GM23248 (cell line): ENCODE measurements at places on chromosomes 1 and 21. TPM values are rescaled to one million over a fixed set of nuclear protein-coding genes. Genes with fewer than 3 reads are reported as not detected.

DNA sequence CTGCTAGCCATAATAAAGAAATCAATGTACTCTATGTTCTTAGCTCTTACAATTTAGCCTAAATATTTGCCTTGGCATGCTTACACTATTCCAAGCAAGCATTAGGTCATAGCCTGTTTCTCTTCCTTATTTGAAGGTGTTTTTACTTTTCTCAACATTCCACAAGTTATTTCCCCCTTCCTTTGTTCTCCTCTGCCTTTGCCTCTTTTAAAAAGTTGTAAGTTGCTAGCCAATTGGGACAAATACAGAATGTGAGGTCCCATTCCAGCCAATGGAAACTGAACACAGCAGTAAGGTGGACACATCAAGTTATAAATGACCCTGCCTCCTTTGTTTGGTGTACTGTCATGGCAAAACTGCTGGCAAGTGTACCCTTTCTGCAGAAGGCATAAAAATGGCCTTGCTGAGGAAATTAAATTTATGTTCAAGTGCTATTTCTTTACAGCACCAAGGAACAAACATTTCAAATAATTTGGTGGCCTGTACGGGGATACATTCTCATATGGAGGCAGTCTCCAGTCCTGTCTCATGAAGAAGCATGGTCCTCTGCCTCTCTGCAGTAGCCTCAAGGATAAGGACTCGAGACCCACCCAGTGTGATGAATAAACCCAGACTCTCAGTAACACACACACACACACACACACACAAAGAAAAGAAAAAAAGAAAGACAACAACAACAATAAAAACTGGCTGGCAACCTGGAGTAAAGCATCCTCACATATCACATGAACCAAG, 28.8 kb upstream of the FMO1 start:
- peak; percentile 28 for DNase-seq

DNA sequence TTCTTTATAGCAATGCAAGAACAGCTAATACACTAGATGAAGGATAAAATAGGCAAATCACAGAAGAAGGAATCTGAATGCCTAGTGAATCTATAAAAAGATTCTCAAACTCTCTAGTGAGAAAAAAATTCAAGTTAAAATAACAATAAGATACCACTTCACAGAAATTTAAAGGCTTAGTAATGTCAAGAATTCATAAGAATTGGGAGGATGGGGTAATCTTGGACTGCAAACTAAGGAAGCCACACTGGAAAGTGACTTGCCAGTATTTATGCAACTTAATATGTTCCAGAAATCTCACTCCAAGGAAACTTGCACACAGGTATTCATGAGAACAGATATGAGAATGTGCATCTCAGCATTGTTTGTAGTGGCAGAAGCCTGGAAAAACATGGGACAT, 38.9 kb upstream of the PRRC2C start:
- DNase-seq = peak; percentile 12

DNA sequence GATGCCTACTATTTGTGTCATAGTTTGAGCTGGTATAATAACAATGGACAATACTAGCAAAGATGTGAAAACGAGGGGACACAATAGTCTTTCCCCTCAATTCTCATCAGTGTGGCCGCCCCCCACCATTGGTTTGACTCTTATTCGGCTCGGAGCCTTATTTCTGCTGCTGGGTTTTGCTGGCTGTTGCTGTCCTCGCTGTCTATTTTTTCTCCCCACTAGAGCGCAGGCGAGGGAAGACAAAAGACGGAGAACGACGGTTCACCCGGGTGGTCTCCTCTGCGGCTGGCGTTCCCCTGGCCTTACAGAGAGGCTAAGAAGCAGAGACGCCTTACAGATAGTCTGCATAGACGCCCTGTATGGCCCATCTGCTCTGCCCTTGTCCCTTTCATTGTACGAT, 19.4 kb downstream of the CLIC6 start:
- peak; percentile 54 for DNase-seq

GRCh38 chr1:95733031-95733430, 499.0 kb downstream of the RWDD3 start:
- DNase-seq = peak; percentile 29

DNA sequence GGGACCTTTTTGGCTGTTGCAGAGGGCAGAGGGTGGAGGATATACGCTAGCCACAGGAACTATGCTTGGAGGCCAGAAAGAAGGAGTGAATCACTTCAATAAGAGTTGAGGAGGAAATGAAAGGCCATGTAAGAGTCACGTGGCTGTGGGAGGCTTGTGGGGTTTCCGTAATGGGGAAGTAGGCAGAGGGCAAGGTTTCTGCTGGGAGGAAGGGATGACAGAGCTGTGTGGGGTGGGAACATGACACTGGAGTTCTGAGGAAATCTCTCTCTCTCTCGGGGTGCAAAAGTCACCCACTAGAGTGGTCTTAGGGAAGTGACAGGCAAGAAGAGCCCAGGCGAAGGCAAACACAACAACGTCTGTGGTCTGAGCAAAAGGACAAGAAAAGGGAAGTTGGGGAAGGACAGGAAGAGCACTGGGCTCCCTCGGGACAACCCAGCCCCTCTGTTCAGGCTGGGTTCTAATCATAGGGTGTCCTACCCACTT, 3.9 kb upstream of the CD1C start:
- DNase-seq = peak; percentile 7

DNA sequence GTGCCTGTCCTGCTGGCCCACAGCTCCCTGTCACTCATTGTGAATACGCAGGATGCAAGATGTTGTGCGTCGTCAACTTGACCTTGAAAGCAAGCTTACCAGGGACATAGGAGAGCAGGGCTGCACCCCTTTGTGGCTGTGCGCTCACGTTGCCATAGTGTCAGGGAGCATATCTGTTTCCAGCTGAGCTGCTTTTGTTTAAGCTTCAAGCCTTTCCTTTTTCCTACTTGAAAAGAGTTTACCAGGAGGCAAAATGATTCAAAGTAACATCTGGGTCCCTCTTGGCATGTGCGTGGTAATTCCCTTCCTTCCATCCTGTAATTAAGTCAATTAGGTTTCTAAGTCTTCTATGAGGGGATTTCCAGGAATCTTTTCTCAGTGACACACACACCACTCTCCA, 537.1 kb downstream of the AJAP1 start:
- no peak for DNase-seq

GRCh38 chr1:12369258-12369657, 139.4 kb downstream of the VPS13D start:
- no peak for DNase-seq

DNA sequence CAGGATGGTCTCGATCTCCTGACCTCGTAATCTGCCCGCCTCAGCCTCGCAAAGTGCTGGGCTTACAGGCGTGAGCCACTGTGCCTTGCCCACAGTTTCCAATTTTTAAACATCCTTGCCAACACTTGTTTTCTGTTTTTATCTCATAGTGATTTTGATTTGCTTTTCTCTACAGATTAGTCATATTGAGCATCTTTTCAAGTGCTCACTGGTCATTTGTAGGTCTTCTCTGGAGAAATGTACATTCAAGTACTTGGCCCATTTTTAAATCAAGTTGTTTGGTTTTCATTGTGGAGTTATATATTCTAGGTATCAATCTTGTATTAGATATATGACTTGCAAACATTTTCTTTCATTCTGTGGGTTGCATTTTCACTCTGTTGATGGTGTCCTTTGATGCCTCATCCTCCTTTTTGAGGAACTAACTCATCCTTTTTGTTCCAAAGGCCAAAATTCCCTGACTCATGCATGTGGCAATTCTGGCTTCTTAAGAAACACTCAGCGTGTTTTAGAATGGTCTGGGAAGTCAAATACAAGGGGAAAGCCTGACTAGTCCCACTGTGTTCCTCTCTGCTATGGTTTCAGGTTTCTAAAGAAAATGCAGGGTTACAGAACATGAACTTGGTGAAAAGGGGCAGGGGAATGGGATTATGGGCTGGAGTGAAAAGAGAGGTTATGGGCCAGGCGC, 37.3 kb downstream of the PTAFR start:
- DNase-seq = peak; percentile 94

GRCh38 chr1:32020339-32020738, 6.7 kb downstream of the KHDRBS1 start:
- peak; percentile 53 for DNase-seq

- DNase-seq = no peak
These were observed 1018.8 kb downstream of the AMY1C start for GRCh38 chr1:104768466-104768865.

MIXL1 gene
- total RNA-seq = not detected in 2 replicates

TINAGL1 gene
- total RNA-seq = 3.5 and 4.7 TPM in 2 replicates

L1TD1 gene
- total RNA-seq = 0.11 TPM in 1 of 2 replicates, not detected in the other

GPR37L1 gene
- not detected in 2 replicates for total RNA-seq

SPRR1B gene
- not detected in 2 replicates for total RNA-seq
